ENCODE measurements at places on chromosomes 16 and 17.

- DNase-seq = peak; percentile 49
These were observed 5.2 kb downstream of the ITPRIPL2 start for GRCh38 chr16:19118938-19119431.

DNA sequence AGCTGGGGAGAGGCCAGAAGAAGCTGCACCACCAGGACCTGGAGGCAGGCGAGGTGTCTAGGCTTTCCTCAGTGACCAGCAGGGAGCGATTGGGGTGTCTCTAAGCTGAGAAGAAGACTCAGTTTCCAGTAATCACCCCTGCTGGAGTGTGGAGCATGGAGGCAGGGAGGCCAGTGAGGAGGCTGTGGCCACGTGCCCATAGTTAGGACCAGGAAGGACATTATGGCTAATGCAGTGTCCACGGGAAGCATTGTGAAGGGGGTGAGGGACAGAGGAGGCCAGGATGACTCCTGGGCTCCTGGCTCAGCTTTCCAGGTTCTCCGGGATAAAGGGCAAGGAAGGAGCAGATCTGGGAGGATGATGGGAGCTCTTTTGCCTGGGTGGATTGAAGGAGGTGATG is 5.7 kb downstream of the KRT13 start:
- no peak for DNase-seq

- no peak for DNase-seq
These were observed 215.6 kb downstream of the GRIN2A start for GRCh38 chr16:9966569-9967157.

- DNase-seq = no peak
These were observed 14.6 kb downstream of the ADCY9 start for GRCh38 chr16:4101421-4102219.

- no peak for DNase-seq
These were observed 11.6 kb downstream of the SLC25A10 start for GRCh38 chr17:81723651-81724209.

GRCh38 chr17:33342025-33342424 is 48.9 kb upstream of the ASIC2 start:
- DNase-seq = no peak
